ENCODE measurements at places on chromosomes 5 and 9.

DNA sequence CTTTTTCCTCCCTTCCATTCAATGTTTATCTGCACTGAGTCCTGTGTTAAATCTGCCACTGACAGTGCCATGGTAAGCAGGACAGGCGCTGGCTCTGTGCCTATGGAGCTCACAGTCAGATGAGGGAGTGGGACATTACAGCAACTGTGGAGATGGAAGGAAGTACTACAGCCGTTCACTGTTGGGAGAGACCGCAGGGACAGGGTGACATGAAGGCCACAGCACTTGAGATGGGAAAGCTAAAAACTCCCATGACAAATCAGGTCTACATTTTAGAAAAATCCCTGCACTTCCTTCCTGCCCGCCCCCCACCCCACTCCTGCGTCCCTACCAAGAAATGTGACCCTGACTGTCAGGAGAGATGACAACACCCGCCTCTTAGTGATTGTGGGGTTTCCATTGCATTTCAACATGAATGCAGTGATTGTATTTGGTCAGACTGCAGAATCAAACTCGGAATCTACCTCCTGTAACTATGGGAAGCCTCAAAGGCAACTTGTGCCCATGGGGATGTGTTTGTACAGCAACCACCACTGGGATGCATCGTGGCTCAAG, 56.4 kb downstream of the GTF3C4 start:
- no peak for DNase-seq

DNA sequence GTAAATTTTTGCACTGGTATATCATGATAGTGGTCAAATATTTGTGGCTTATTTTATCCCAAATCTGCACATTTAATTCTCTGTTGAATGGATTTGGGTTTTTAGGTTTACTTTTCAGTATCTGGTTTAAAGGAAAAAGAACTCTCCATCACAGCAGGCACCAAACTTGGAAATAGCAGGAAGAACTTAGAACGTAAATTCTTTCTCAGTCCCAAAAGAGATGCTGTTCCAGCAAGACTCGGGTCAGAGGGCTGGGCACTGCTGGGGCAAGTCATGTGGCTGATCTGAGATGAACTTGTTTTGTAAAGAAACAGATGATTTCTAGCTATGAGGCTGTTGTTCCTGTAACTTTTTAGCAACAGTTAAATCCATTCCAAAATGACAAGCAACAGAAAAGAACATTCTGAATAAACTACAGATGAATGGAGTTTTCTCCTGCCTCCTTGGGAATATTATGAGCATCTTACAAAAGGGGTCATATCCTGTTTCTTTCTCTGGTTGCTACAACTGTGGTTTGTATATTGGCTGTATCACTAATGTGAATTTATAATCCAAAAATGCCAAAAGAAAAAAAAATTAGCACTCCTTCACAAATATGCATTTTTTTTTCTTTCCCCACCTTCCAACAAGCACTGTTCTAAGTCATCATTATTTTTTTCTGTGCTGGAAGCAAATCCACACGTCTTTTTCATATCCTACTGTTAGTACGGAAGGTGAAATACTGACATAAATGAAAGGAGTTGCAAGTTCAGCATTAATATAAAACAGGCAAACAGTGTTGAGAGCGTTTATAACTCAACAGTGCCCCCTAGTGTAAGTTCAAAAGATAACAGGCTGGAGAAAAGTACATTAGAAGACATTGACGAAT, 31.1 kb downstream of the OR2K2 start:
- DNase-seq, result no peak

DNA sequence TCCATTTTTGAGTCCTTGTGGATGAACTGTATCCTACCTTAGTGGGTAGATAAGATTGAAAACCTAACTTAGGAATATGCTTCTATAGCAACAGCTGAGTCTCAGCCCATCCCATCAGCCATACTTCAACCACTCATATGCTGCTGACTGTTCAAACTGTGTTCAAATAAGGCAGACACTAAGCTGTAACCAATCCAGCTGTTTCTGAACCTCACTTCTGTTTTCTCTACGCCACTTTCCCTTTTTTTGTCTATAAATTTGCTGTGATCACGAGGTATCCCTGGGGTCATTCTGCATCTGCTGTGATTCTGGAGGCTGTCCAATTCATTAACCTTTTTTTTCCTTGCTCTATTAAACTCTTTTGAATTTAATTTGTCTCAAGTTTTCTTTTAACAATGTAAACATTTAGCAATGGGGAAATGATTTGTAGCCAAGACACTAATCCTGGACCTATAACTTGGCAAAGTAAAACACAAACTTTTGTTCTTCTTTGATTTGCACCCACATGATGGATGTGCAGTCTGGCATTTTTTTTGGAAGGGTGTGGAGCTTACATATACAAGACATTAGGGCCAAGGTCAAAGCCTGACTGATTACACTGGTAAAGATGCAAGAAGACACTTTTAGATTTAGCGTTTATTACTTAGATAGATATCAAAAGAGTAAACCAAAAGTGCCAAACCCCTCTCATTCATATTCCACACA, 14.9 kb upstream of the SCGB3A2 start:
- DNase-seq, result no peak

DNA sequence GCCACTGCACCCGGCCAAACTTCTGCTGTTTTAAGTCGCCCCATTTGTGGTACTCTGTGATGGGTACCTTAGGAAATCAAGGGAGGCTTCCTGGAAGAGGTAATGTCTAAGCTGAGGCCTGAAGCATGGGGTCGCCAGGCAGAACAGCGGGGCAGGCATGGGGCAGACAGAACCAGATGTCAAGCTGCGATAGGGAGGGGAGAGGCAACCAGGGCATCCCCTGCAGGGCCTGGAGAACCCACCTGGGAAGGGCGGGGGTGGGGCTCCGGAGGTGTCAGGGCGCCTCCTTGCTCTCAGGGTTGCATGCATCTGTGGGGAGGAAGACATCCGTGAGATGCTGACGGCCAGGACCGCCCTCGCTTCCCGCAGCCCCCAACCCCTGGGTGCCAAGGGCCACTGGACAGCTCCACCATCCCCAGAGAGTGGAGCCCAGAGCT, 2.8 kb downstream of the LCN15 start:
- no peak for DNase-seq

- DNase-seq, result no peak
Observed at GRCh38 chr9:36764364-36765076, 191.8 kb downstream of the MELK start.

DNA sequence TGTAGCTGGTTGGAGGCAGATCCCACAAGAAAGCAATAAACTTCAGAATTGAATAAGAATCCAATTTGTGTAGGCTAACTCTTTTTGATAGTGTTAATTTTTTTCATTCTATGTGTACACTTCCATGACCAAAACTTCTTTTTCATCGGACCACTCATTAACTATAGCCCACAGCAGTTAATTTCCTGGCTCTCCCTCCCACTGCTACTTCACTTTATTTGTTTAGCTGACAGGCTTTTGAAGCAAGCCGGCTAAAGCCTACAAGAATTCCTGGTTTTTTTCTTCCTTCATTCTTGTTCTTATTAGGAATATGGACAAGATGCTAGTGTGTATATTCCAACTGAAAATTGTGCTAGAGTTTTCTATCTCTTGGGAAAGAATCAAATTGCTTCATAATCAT, 329.2 kb upstream of the CCNH start:
- DNase-seq, result no peak
